ENCODE measurements at places on chromosomes 2 and 18.
A peak's percentile ranks its signal among the peaks of the same experiment; 100 is the strongest.

GRCh38 chr18:24460388-24460787 lies at the start of gene HRH4:
Gene HRH4 (plus strand): TSS chr18:24460637. CDS start chr18:24460729, 92 bp downstream.
- DNase-seq, result no peak

- no peak for DNase-seq
Measured at GRCh38 chr18:9542924-9543323, 67.6 kb downstream of the RALBP1 start.

DNA sequence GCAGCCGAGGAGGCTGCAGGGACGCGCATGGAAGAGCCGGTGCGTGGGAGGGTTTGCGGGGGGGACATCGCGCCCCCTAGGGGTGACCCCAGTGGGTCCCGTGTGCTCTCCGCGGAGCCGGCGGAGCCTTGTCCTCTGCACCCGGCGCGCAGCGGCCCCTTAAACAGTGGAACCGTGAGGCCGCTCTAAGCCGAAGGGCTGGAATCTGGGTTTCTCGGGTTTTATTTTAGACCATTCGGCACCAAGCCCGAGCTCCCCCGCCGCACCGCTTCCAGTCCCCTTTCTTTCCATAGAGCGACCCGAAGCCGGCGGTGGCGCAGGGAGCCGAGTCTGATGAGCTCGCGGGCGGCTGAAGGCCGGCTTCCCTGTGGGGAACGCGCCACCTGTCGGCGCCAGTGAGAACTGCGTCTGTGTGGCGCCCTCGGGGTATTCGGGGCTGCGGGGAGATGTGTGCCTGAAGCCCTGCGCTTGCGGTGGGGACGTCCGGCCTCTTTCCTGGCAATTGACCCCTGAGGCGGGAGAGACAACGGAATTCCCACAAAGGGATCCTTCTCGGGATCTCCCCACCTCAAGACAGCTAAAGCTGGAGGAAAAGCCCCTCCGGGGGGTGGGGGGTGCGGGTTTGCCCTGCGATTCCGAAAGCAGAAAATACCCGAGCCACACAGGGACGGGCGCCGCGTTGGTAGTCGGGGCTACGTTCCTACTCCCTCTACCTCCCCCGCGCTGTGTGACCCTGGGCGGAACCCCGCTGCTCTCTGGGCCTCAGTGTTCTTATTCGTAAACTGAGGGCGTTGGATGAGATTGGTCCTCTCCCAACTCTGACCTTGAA lies 8.2 kb upstream of the EN1 start:
- peak; percentile 45 for DNase-seq

- DNase-seq, result no peak
Measured at GRCh38 chr2:111936881-111937280, 38.5 kb downstream of the MERTK start.

DNA sequence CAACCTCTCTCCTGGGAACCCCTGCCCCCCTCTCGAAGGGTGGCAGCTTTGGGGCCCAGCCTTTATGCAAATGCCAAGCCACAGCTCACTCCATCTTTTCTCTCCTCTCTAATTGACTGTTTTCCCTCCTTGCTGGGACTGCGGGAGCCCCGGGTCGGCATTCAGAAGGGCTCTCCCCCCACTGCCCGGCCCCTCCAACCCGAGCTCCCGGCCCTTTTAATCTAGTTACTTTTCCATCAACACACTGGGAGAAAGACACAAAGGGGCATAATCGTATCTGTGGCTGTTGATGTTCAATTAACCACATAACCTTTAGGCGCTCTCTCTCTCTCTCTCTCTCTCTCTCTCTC lies 95.4 kb downstream of the INHBB start:
- no peak for DNase-seq

GRCh38 chr2:179712825-179713224 lies 148.6 kb downstream of the ZNF385B start:
- no peak for DNase-seq

DNA sequence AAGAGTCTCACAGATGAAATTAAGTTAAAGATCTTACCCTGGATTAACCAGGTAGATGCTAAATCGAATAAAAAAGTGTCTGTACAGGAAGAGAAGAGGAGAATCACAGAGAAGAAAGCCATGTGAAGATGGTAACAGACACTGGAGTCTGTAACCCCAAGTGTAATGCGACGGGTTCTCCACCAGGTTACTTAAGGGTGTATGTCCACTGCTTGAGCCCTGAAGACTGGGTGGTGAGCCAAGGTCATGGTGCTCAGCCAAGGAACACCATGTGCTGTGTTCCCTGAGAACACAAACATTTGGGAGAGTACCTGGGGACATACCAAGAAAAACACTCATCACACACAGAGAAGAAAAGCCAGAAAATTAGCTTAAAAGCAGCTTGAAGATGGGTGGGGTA lies 8.2 kb upstream of the ACADL start:
- DNase-seq, result no peak

GRCh38 chr2:232299084-232299483 lies 79.5 kb upstream of the ALPP start:
- no peak for DNase-seq

DNA sequence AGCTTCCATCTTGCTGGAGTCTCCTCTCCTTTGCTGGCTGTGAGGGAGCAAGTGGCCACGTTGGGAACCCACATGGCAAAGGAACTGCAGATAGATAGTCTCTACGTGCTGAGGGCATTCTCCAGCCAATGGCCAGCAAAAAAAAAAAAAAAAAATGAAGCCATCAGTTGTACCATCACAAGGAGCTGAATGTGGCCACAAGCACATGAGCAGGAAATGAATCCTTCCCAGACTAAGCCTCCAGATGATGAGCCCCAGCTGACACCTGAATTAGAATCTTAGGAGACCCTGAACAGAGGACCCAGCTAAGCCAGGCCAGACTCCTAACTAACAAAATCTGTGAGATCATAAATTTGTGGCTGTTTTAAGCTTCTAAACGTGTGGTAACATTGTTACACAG lies 57.9 kb downstream of the SPIRE1 start:
- no peak for DNase-seq

DNA sequence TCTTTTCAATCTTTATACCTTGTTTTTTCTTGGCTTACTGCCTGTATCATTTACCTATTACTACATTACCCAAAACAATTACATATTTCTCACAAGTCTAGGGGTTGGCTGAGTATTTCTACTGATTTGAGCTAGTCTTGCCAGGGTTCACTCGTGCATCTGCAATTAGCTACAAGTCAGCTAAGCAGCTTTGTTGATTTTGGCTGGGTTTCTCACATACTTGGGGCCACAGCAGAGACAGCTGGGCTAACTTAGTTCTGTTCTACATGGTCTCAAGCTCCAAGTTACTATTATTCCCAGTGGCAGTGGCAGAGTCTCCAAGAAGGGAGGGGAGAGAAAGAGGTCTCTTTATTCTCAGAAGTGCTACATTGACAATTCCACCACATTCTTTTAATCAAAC lies 54.7 kb upstream of the SP5 start:
- peak; percentile 73 for DNase-seq

- no peak for DNase-seq
Measured at GRCh38 chr2:197207598-197207997, 103.0 kb downstream of the ANKRD44 start.

GRCh38 chr2:147428120-147428747 lies 416.6 kb upstream of the ACVR2A start:
- no peak for DNase-seq

- DNase-seq, result no peak
Measured at GRCh38 chr2:187319441-187320108, 128.5 kb downstream of the CALCRL start.

- no peak for DNase-seq
Measured at GRCh38 chr2:120261387-120262006, 8.8 kb downstream of the RALB start.

GRCh38 chr2:169822036-169822435 lies 2.7 kb downstream of the METTL5 start:
- DNase-seq, result no peak

GRCh38 chr2:10518470-10519393 lies 70.6 kb upstream of the ODC1 start:
- DNase-seq, result no peak

DNA sequence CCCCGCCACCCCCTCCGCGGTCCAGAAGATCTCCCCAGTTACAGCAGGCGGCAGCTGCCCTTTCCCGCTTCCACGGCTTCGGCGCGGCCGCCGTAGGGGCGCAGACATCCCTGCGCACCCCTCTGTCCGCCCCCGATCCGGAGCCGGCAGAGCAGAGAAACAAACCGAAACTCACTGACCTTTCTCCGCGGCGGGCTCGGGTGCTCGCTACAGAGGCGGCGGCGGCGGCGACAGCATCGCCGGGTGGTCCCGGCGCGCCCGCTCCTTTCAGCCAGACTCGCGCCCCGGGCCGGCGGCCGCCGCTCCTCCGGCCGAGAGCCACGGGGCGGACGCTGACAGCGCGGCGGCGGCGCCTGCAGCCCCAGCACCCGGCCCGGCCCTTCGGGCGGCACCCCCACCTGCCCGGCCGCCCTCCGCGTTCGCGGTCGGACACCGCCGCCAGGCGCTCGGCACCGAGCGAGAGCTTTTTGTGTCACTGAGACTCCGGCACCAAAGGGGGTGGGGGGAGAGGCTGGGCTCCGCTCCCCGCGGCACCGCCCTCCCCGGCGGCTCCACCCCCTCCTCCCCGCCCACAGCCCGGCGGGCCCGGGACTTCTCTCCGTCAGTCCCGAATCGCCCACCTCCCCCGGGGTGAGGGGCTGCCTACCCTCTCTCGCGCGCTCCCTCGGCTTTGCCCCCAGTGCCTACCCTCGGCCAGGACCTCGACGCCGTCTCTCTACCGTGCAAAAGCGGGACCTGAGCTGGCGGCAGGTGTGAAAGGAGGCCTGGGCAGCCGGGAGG lies 1.4 kb upstream of the RNF152 start:
- DNase-seq, result no peak

DNA sequence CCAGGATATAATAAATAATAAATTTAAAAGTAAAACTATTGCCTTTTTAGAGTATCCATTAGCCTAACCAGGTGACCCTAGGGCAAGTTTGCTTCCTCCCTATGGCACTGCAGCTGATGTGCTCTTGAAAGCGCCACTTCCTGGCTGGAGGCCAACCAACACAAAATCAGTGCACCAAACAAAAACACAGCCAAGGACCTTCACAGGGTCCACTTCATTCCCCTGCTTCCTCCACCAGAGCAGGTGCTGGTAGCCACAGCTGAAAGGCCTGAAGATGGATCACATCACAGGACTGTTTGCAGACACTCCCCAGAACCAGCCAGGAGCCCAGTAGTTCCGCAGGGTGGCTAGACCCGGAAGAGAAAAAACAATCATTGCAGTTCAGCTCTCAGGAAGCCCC lies 108.8 kb downstream of the TWIST2 start:
- DNase-seq, result no peak

GRCh38 chr2:233261819-233262555 lies 10.5 kb downstream of the ATG16L1 start:
- DNase-seq, result no peak

GRCh38 chr2:24915175-24915574 lies 4.9 kb downstream of the ADCY3 start:
- no peak for DNase-seq

DNA sequence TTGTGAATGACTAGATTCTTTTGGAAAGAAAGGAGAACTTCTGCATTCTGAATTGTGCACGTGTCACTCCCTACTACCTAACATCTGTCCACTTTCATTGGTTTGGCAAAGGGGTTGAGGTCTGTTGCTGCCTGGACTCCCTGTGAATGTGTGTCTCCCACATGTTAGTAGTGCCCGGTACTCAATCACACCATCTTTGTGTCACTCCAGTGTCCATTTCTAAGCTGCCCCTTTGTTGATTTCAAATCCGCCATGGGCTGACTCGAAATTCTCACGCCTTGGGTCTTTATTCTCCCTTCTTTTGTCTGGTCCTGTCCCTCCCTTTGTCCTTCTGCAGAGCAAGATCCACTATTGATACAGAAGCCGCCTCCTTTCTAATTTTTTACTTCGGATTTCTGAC lies 7.5 kb downstream of the DPYSL5 start:
- no peak for DNase-seq

DNA sequence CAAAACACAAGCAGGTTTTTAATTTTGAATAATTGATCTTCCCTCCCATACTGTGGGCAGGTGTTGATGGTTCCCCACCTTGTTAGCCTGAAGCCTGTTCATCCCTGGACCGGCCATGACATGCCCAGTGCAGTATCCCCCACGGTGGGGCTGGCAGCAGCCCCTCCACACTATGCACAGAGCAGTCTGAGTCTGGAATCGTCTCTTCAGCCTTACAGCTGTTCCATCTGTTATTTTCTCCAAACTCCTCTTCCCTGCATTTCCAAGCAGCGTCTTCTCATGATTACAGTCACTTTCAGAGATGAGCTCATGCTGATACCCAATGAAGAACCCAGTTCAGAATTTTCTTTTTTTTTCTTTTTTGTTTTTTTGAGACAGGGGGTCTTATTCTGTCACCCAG lies 68.2 kb downstream of the ADI1 start:
- no peak for DNase-seq

- no peak for DNase-seq
Measured at GRCh38 chr2:160534996-160535395, 41.4 kb upstream of the RBMS1 start.

DNA sequence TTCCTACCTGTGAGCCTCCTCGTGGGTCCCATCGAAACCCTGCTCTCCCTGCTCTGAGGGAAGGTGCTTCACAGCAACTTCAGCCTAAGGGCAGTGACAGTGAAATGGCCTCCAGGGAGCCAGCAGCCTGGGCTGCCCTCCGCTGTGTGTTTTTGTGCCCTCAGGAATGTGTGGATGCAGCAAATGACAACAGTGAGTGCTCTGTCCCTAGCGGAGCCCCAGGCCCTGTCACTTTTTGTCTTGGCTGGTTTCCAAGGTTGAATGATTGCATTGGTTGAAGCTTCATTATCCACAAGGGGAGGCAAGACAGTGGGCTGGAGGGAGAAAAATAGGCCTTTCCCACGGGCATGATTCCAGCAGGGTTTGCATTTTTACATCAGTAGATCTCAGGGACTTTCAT lies 42.9 kb downstream of the STON1 start:
- DNase-seq, result no peak

DNA sequence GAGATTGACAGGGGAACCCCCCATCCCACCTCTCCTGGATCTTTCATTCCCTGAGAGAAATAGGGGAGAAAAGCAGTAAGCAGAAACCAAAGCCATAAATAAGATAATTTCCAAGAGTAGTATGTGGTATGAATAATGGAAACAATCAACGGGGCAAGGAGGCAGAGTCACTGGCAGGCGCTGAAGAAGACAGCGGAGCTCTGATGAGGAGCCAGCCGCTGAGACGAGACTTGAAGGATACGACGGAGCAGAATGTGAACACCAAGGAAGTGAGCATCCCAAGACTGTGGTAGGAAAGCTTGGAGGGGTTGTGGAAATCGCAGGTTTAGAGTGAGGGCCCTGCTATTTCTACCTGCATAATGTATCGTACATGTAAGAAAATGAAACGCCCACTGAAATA lies 93.6 kb upstream of the CBLN2 start:
- no peak for DNase-seq

- DNase-seq, result no peak
Measured at GRCh38 chr2:26854283-26854827, 6.4 kb downstream of the DPYSL5 start.

DNA sequence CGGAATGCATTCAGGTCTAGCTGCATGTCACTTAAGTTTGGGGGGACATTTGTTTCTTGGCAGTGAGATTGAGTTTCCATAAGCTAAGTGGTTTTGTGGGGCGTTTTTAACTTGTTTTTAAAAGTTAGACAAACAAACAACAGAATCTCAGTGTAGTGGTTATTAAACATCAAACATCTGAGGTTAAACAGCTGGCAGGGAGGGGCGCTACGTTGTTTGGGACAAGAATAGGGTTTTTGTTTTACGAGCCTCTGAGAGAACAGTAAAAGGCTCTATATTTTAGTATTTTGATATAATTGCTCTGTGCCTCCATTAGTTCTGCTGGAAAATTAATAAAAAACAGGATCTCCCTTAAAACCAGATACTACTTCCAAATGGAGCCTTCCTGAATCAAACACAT lies 41.6 kb upstream of the TMEM177 start:
- DNase-seq, result no peak

GRCh38 chr2:239951129-239951734 lies 73.9 kb downstream of the NDUFA10 start:
- DNase-seq, result no peak

- DNase-seq, result no peak
Measured at GRCh38 chr18:3675994-3676393, 226.0 kb downstream of the TGIF1 start.

All from DMS 273 treated with DMSO at 0.1 percent for 48 hours (cell line).